ENCODE measurements at places on chromosomes 4 and X. TPM values are rescaled to one million over a fixed set of nuclear protein-coding genes. Genes with fewer than 3 reads are reported as not detected.

The C4orf36 gene
- total RNA-seq, result not detected

The UGT2A1 gene
- 0.05 TPM for total RNA-seq

The P2RY4 gene
- 0.08 TPM for total RNA-seq

The SPON2 gene
- total RNA-seq, result 35.7 TPM

The CLGN gene
- 8.2 TPM for total RNA-seq

DNA sequence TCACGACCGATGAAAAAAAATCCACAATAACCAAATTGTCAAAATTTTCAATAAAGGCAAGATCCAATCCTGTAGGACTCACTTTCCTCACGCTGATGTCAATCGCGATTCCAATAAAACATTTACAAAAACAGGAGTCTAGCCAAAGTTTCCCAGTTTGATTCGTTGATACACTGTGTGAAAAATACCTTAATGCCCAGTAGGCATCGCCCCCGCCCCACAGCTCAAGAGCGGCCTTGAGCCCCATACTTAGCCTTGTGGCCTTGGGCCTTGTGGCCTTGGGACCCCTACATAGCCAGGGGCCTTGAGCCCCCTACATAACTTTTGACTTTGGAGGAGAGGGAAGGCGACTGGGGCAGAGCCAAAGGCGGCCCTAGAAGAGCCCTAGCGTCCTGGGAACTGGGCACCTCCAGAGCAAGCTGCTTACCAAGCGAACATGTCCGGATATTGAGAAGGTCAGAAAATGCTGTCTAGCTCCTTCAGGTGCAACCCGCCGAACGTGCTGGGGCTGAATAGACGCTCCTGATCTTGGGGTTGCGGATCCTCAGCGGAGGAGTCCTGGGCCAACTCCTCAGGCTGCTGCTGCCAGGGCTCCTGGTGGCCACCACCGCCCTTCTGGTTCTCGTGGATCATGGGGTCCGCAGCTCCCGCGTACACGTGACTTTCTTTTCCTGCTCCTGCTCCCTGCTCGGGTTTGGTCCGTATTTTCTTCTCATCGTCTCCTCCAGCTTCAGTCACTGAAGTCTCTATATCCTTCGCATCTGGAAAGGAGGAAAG, 62.9 kb downstream of the RHOXF2B start:
- H3K36me3 ChIP-seq, result no peaks in the 10 kb centered on the region
- peaks cover 6% of the 10 kb centered on the region for H3K4me1 ChIP-seq
- DNase-seq, result no peak
- no peak overlapping the region for H3K4me3 ChIP-seq
- H3K27ac ChIP-seq, result no peak overlapping the region
- H3K27me3 ChIP-seq, result no peaks in the 10 kb centered on the region

GRCh38 chr4:26034849-26035248, 120.8 kb downstream of the SMIM20 start:
- H3K27me3 ChIP-seq, result no peaks in the 10 kb centered on the region
- DNase-seq, result no peak
- no peaks in the 10 kb centered on the region for H3K4me1 ChIP-seq

- DNase-seq, result peak; percentile 79
- no peak within 1 kb of the TSS for H3K27ac ChIP-seq
- H3K27me3 ChIP-seq, result peaks cover 18% of the 10 kb centered on the region
- no peaks in the 10 kb centered on the region for H3K36me3 ChIP-seq
Observed at GRCh38 chr4:133148690-133149363, at the start of gene PCDH10. PCDH10 (plus strand) TSS chr4:133149294; CDS start chr4:133150141, 847 bp downstream.

GRCh38 chrX:136159611-136160025, 12.3 kb downstream of the FHL1 start:
- peaks cover 6% of the 10 kb centered on the region for H3K4me1 ChIP-seq
- no peaks in the 10 kb centered on the region for H3K27me3 ChIP-seq
- no peak overlapping the region for H3K4me3 ChIP-seq

GRCh38 chrX:861340-861890, 230.8 kb downstream of the SHOX start:
- H3K4me3 ChIP-seq, result no peak overlapping the region
- no peaks in the 10 kb centered on the region for H3K4me1 ChIP-seq
- H3K36me3 ChIP-seq, result no peaks in the 10 kb centered on the region
- no peak for DNase-seq
- H3K27ac ChIP-seq, result no peak overlapping the region

GRCh38 chr4:182895791-182896292, 21.3 kb downstream of the DCTD start:
- H3K4me3 ChIP-seq, result no peak overlapping the region
- no peaks in the 10 kb centered on the region for H3K27me3 ChIP-seq
- H3K4me1 ChIP-seq, result peaks cover 17% of the 10 kb centered on the region
- DNase-seq, result no peak

GRCh38 chr4:173237762-173238161, 69.2 kb downstream of the GALNT7 start:
- no peak overlapping the region for H3K4me3 ChIP-seq
- H3K27me3 ChIP-seq, result no peaks in the 10 kb centered on the region
- H3K4me1 ChIP-seq, result no peaks in the 10 kb centered on the region
- no peaks in the 10 kb centered on the region for H3K36me3 ChIP-seq
- no peak overlapping the region for H3K27ac ChIP-seq

GRCh38 chr4:3644849-3645627, 112.8 kb upstream of the LRPAP1 start:
- no peak for DNase-seq
- H3K27ac ChIP-seq, result no peak overlapping the region
- no peaks in the 10 kb centered on the region for H3K36me3 ChIP-seq
- no peaks in the 10 kb centered on the region for H3K4me1 ChIP-seq
- no peaks in the 10 kb centered on the region for H3K27me3 ChIP-seq

- no peaks in the 10 kb centered on the region for H3K4me1 ChIP-seq
- no peak overlapping the region for H3K27ac ChIP-seq
- no peaks in the 10 kb centered on the region for H3K27me3 ChIP-seq
- no peak overlapping the region for H3K4me3 ChIP-seq
Observed at GRCh38 chr4:52848254-52848653, 13.9 kb upstream of the RASL11B start.

- no peaks in the 10 kb centered on the region for H3K36me3 ChIP-seq
- H3K27me3 ChIP-seq, result no peaks in the 10 kb centered on the region
- no peak overlapping the region for H3K4me3 ChIP-seq
- no peak for DNase-seq
- H3K4me1 ChIP-seq, result no peaks in the 10 kb centered on the region
Observed at GRCh38 chr4:181755846-181756245, 487.4 kb upstream of the TENM3 start.

GRCh38 chr4:46124773-46125413, 1.0 kb upstream of the GABRG1 start:
- no peaks in the 10 kb centered on the region for H3K27me3 ChIP-seq
- no peaks in the 10 kb centered on the region for H3K36me3 ChIP-seq
- H3K27ac ChIP-seq, result no peak overlapping the region
- H3K4me3 ChIP-seq, result no peak overlapping the region

DNA sequence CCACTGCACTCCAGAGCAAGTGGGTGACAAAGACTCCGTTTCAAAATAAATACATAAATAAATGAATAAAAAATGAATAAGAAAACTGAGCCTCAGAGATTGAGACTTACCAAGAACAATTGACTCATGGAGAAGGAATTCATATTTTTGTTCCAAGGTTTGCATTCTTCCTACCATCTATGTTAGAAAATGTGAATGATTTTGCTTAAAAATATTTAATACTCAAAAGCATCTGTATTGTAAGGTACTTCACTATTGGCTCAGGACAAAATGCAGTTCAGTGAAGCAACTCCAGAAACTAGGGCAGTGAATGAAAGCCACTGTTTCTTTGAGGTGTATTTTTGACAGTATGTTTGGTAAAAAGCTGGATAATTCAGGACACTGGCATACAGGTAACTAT, 54.1 kb downstream of the XAGE2 start:
- no peaks in the 10 kb centered on the region for H3K4me1 ChIP-seq
- H3K4me3 ChIP-seq, result no peak overlapping the region
- H3K27ac ChIP-seq, result no peak overlapping the region

- H3K27ac ChIP-seq, result no peak overlapping the region
- H3K27me3 ChIP-seq, result no peaks in the 10 kb centered on the region
- no peak overlapping the region for H3K4me3 ChIP-seq
- H3K4me1 ChIP-seq, result peaks cover 3% of the 10 kb centered on the region
- no peak for DNase-seq
- H3K36me3 ChIP-seq, result no peaks in the 10 kb centered on the region
Observed at GRCh38 chrX:37786624-37787422, 7.0 kb downstream of the CYBB start.

GRCh38 chr4:185955826-185956543, 113.0 kb upstream of the TLR3 start:
- no peaks in the 10 kb centered on the region for H3K27me3 ChIP-seq
- H3K4me1 ChIP-seq, result no peaks in the 10 kb centered on the region
- H3K4me3 ChIP-seq, result no peak overlapping the region
- no peaks in the 10 kb centered on the region for H3K36me3 ChIP-seq
- H3K27ac ChIP-seq, result no peak overlapping the region
- no peak for DNase-seq

DNA sequence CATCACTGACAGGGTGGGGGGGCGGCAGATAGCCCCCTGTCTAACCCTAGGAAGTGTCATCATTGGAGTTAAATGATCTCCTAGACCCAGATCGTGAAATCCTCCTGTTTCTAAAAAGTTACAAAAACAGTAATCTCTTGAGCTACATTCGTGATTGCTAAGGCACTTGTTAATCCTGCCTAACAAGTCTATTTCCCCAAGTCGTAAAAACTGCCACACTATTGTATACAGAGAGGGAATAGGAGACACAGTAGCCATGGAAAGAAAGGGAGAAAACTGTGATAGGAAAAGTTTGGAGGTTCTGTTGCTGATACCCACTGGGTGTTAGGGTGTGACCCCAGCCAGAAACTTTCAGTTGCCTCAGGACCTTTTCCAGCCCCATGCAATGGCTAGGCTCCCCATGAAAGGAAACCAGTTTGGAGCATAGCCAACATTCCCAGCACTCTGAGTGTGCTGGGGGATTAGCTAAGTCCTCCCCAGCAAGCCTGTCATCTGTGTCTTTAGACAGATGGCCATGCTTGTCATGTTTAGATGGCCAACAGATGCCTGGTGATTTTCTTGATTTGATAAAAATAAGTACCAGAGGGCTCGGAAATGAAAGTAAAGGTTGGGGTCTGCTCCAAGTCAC, 63.3 kb upstream of the ANXA10 start:
- H3K27me3 ChIP-seq, result no peaks in the 10 kb centered on the region
- no peak overlapping the region for H3K4me3 ChIP-seq
- no peaks in the 10 kb centered on the region for H3K36me3 ChIP-seq
- no peak overlapping the region for H3K27ac ChIP-seq
- no peaks in the 10 kb centered on the region for H3K4me1 ChIP-seq

GRCh38 chr4:108693819-108694218, 43.4 kb downstream of the OSTC start:
- H3K27ac ChIP-seq, result no peak overlapping the region
- no peaks in the 10 kb centered on the region for H3K27me3 ChIP-seq
- DNase-seq, result no peak
- no peak overlapping the region for H3K4me3 ChIP-seq

GRCh38 chr4:70062000-70062399, 11.8 kb downstream of the HTN1 start:
- no peak overlapping the region for H3K4me3 ChIP-seq
- no peaks in the 10 kb centered on the region for H3K4me1 ChIP-seq
- no peaks in the 10 kb centered on the region for H3K27me3 ChIP-seq
- no peaks in the 10 kb centered on the region for H3K36me3 ChIP-seq

- H3K36me3 ChIP-seq, result no peaks in the 10 kb centered on the region
- peaks cover 20% of the 10 kb centered on the region for H3K4me1 ChIP-seq
- H3K4me3 ChIP-seq, result no peak overlapping the region
- H3K27me3 ChIP-seq, result peaks cover 2% of the 10 kb centered on the region
Observed at GRCh38 chrX:54359408-54359807, 1.6 kb upstream of the WNK3 start.

- H3K4me1 ChIP-seq, result no peaks in the 10 kb centered on the region
- DNase-seq, result no peak
- no peaks in the 10 kb centered on the region for H3K36me3 ChIP-seq
- H3K27ac ChIP-seq, result no peak overlapping the region
Observed at GRCh38 chr4:142818031-142818430, 28.1 kb downstream of the INPP4B start.

DNA sequence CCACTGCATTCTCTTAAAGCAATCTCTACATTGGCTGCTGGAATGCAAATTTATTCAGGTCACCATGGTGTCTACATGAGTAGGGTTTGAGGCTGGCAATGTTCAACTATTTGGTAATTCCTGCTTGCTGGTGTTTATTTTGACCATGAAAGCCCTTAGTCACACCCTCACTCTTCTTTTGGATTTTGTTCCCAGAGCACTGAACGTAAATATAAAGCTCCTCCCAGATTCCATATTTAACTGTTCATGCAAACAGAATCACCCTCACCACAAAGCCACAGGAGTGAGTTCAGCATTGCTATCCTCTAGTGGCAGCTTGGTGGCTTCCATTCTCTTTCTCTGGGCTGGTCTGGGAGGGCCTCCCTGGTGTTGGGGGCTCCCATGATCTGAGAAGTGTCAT, 82.8 kb downstream of the LNX1 start:
- no peaks in the 10 kb centered on the region for H3K36me3 ChIP-seq
- no peaks in the 10 kb centered on the region for H3K27me3 ChIP-seq
- no peak for DNase-seq
- peak overlapping the region; percentile 70 for H3K27ac ChIP-seq
- H3K4me1 ChIP-seq, result no peaks in the 10 kb centered on the region
- H3K4me3 ChIP-seq, result no peak overlapping the region

- H3K27ac ChIP-seq, result no peak overlapping the region
- H3K4me3 ChIP-seq, result no peak overlapping the region
- H3K4me1 ChIP-seq, result no peaks in the 10 kb centered on the region
Observed at GRCh38 chr4:128604840-128605239, 204.7 kb upstream of the JADE1 start.

GRCh38 chr4:17030543-17030942, 132.1 kb upstream of the LDB2 start:
- H3K27ac ChIP-seq, result no peak overlapping the region
- H3K36me3 ChIP-seq, result no peaks in the 10 kb centered on the region
- no peaks in the 10 kb centered on the region for H3K27me3 ChIP-seq
- no peaks in the 10 kb centered on the region for H3K4me1 ChIP-seq

DNA sequence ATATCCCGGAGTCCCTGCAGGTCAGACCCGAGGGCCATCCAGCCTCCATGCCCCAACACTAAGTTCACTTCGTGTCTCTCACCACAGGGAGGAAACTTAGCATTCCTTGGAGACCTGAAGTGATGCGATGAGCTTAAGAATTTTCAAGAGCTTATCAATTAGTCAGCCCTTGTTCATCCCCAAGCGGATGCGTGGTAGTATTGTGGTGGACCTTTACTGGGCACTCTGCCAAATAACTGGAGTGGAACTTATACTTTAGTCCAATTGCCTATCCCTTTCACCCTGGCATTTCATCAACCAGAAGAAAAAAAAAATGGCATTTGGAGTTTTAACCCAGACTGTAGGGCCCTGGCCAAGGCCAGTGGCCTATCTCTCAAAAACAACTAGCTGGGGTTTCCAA, 137.1 kb downstream of the RELL1 start:
- no peaks in the 10 kb centered on the region for H3K27me3 ChIP-seq
- DNase-seq, result no peak

DNA sequence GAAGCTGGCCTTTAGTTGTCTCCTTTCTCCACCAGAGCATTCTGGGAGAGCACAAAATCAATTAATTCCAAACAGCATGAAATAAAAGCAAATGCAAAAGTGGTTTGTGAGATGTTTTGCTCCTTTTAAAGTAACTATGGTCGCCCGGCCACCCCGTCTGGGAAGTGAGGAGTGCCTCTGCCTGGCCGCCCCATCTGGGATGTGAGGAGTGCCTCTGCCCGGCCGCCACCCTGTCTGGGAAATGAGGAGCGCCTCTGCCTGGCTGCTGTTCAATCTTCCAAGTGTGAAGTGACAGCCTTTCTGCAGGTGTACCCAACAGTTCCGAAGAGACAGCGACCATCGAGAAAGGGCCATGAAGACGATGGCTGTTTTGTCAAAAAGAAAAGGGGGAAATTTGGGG, 381.3 kb upstream of the FGF16 start:
- H3K27me3 ChIP-seq, result no peaks in the 10 kb centered on the region
- H3K27ac ChIP-seq, result no peak overlapping the region
- no peaks in the 10 kb centered on the region for H3K4me1 ChIP-seq
- H3K4me3 ChIP-seq, result no peak overlapping the region

Data from liver (tissue), 10 donors.